RWPE1 (cell line): ENCODE measurements at places on chromosomes 1 and 21.

DNA sequence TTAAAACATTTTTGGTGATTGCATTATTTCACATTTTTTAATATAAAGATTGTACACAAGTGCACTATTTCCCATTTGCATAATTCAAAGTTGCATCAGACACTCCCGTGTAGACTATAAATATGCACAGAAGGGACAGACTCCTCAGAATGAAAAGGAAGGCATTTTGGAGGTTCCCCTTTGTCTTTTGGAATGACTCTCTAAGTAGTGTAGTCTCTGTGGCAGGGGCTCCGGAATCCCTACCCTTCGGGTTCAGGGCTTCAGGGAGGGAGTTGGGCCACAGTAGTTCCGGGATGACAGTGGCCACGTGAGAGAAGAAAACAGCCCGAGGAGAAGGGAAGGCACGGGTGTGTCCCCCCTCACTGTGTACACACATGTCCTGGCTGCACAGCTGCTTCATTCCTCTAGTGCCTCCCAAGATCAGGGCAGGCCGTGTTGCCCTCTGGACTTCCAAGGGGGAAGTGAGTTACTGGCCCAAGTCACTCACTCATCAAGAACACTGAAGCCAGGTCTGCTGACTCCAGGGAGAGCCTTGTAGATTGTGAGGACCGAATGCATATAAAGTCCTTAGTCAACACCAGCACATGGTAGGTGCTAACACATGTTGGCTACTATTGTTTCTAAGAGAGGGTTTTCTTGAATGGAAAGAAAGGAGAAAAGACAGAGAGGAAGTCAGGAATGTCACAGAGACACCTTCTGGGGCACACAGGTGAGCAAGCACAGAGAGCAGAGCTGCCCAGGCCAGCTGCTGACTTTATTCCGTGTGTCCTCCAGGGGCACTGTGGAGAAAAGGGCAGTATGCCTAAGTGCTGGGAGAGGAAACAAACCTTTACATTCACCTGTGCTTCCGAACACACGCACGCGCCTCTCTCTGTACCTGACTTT, 39.8 kb downstream of the LHX4 start:
- DNase-seq, result no peak

DNA sequence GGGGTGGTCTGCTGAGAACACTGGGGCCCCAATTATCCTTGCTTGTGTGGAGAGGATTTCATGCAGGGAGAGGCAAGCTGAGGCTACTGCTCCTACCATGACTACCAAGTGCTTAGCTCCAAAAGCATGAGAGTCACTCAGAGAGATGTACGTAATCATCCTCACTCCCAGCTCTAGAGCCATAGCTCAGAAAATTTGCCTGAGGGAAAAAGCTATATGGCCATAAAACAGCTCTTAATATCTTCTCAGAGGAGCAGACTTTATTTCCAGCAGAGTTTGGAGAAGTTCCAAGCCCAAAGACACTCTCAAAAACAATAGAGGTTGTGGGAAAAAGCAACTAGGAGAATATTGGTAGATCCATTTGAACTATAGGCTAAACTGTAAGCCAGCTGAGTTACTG, 106.4 kb upstream of the PBX1 start:
- no peak for DNase-seq

DNA sequence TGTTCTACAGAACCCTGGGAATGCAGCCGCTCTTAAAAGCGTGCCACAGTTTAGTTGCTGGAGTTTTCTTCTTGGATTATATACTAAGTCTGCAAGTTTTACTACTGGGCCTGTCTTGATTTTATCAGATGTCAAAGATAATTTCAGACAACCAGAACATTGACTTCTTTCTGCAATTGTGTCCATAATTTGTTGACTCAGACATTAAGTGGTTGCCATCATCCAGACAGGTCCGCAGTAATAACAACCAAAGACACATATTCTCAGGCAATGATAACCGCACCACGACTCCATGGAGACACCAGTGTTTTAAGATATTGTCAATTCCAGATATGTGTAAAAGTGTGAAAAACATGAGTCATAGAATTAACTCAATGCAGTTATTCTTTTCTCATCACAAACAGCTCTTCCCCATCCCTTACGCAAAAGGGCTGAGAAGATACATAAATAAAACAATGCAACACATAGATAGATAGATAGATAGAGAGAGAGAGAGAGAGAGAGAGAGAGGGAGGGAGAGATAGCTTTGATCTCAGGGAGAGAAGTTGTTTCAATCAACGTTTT, 90.4 kb upstream of the FMN2 start:
- no peak for DNase-seq

- DNase-seq, result peak; percentile 77
Measured at GRCh38 chr1:42957880-42958487, 684 bp downstream of the SLC2A1 start.

- no peak for DNase-seq
Measured at GRCh38 chr1:77605246-77606026, 77.0 kb downstream of the ZZZ3 start.

GRCh38 chr1:57616921-57617320, 193.1 kb upstream of the DAB1 start:
- DNase-seq, result no peak

GRCh38 chr1:160085686-160086455, 4.5 kb downstream of the KCNJ9 start:
- DNase-seq, result peak; percentile 51

DNA sequence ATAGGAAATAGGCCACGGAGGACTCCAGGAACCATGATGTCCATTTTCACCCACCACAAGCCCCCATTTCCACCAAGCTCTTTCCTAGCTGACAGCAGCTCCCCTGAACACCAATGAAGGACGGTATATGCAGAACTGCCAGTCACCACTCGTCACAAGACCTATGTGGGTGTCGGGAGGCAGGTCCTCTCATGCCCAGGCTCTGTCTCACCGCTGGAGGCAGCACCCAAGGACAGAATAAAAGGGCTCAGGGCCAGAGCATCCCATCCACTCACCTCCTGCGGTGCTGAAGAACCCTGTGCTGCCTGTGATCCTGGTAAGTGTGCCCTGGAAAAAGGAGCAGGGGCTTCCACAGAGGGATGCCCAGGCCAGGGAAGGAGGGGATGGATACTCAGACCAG, at the start of gene LCE1F:
Gene LCE1F, plus strand, starts transcription at position 266 of the 400 bp plus-strand sequence. CDS start 1,232 bp downstream, outside the sequence.
- DNase-seq, result no peak

- no peak for DNase-seq
Measured at GRCh38 chr1:177069490-177069889, 95.0 kb downstream of the ASTN1 start.

GRCh38 chr1:23118957-23119792, 49.5 kb downstream of the LUZP1 start:
- no peak for DNase-seq
